Effector CD8-positive, alpha-beta T cell (primary cell): ENCODE measurements at places on chromosomes 12 and 14.
A peak's percentile ranks its signal among the peaks of the same experiment; 100 is the strongest.

DNA sequence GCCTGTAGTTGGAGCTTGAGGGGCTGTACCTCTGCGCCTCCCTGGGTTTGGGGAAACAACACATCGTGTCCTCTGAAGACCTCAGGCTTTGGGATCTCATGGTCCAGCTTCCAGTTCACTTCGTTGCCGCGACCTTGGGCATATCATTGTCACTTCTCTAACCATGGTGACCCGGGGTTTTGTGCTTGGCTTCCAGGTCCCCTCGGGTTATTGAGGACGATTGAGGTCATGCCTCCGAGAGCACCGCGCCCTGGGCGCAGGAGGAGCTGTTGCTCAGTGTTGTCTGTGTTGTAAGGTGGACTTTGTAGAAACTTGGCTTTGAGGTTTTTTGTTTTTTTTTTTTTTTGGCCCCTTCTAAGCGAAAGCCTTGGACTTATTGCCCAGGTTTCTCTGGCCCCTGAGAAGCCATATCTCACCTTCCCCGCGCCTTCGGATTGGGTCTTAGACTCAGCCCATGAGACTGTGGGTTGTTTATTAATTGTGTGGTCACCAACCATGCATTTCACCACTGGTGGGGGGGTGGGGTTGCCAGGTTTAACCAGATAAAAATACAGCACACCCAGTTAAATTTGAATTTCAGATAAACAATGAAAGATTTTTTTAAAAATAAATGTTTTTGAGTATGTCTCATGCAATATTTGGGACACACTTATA lies 2.6 kb downstream of the BCL7A start:
- DNase-seq: no peak

DNA sequence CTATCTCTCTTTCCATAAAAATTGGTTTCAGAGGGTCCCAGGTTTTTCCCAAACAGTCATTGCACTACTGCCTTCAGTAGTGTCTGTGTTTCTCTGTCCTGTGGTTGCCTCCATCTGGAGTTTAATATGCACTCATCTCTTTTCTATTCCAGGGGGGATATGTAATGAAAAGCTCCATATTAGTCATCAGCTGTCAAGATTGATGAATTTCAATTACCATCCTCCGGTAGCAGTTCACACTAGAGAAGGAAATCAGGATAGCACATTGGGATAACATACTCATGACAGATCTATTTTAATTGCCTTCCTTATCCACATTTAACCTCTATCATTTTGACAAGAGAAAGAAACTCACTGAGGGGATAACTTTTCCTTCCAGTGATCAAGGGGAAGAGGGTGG lies 589.0 kb upstream of the SEL1L start:
- DNase-seq: no peak

DNA sequence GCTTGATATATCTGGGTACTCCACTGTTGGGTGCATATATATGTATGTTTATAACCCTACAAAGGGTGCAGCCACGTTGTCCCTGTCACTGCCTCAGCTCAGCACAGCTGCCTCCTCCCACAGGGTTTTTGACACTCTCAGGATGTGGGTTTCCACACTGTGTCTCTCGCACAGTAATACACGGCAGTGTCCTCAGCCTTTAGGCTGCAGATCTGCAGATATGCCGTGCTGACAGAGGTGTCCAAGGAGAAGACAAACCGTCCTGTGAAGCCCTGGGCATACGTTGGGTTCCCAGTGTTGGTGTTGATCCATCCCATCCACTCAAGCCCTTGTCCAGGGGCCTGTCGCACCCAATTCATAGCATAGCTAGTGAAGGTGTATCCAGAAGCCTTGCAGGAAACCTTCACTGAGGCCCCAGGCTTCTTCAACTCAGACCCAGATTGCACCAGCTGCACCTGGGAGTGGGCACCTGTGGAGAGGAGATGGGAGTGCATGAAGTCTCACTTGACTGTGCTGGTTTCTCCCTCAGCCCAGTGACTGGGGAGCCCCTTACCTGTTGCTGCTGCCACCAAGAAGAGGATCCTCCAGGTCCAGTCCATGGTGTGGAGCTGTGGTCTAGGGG lies 498.7 kb downstream of the TMEM121 start:
- no peak for DNase-seq

GRCh38 chr14:75702616-75703261 lies 41.7 kb downstream of the TTLL5 start:
- no peak for DNase-seq

GRCh38 chr14:29062466-29062865 lies 295.9 kb downstream of the FOXG1 start:
- DNase-seq: no peak

GRCh38 chr12:93957168-93957567 lies 191.2 kb upstream of the PLXNC1 start:
- no peak for DNase-seq

DNA sequence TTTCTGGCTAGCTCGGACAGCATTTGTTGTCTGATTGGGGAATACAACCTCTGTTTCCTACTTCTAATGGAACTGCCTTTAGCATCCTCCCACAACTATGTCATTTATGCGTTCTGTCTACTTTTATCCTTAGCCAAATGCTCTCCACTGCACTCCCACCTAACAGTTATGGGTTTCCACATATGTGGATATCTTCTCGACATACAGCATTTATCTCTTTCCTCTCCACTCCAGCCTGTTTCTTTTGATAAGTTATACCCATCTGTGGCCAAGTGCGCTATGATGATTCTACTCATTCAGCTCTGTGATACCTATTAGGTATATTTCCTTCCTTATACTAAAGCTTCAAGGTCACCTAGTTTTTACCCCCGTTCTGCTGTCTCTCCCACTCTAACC lies 122.2 kb upstream of the NAP1L1 start:
- DNase-seq: no peak

DNA sequence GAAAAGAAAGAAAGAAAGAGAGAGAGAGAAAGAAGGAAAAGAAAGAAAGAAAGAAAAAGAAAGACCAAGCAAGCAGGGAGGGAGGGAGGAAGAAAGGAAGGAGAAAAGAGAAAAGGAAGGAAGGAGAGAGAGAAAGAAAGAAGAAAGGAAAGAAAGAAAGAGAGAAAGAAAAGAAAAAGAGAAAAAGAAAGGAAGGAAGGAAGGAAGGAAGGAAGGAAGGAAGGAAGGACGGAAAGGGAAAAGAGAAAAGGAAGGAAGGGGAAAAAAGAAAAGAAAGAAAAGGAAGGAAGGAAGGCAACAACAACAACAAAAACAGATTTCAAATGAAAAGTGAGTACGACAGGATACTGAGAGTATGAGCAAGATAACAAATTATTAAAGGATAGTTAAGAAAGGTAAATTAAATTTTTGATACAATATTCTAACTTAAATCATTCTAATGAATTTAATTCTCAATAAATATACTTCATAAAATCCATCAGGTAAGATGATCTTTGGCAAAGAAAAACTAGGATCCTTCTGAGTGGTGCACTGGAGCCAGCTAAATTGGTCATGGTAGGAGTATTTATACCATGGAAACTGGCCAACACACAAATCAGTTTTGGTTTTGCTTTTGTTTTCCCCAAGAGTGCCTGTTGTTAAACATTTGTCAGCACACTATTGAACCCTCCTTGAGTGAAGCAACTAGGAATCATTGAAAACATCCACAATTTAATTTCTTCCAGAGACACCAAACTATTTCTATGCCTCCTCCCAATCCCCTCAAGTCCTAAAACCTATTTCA lies 56.1 kb upstream of the DYRK2 start:
- no peak for DNase-seq

DNA sequence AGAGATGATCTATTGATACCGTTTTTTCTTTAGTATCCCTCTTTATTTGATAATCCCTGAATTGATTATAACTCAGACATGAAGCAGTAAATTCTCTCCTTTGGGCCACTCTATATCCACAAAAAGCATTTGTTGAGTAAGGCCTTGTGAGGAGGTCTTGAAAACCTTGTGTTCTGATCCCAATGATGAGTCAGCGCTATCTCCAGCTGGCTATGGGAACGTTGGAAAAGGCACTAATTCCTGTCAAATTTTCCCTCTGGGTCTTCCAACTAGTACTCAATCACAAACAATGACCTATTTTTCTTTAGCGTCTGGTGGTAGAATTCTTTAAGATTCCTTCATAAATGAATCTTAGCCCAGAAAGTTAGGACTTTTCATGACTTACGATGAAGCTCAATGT lies 168.4 kb upstream of the LRIG3 start:
- DNase-seq: no peak

GRCh38 chr14:94461526-94462218 lies 9.1 kb upstream of the SERPINA11 start:
- no peak for DNase-seq

GRCh38 chr12:11814374-11814773 lies 164.9 kb downstream of the ETV6 start:
- DNase-seq: no peak

DNA sequence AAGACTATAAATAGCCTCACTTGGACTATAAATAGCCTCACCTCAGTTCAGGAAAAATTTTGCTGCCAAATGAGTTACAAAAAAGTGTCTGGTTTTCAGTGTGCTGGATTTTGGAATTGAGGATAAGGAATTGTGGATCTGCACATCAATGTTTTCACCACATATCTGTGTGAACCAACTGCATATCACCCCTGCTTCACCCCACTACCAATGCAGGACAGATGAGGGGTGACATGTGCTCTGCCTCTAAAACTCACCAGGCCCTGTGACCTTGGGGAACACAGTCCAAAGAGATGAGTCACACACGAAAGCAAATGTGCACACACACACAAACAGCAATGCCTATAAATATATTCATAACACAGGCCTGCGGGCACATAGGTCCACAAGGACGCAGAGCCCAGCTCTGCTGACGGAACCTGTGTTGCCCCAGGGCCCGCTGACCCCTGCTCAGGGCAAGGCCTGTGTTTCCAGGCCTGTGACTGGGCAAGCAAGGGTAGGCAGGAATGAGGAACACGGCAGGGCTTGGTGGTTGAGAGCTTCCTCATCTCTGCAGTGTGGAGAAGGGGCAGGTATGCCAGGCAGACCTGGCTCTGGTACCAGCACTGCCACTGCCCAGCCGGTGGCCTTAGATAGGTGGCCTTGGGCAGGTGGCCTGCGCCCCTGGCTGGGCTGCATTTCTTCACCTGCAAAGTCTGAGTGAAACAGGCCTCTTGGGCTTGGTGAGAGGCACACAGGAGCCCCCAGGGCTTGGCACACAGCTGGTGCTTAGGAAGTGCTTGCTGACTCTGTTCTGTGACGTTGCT lies 82.4 kb downstream of the ARL6IP4 start:
- DNase-seq: no peak

GRCh38 chr14:67650694-67651093 lies 23.7 kb downstream of the VTI1B start:
- DNase-seq: no peak

DNA sequence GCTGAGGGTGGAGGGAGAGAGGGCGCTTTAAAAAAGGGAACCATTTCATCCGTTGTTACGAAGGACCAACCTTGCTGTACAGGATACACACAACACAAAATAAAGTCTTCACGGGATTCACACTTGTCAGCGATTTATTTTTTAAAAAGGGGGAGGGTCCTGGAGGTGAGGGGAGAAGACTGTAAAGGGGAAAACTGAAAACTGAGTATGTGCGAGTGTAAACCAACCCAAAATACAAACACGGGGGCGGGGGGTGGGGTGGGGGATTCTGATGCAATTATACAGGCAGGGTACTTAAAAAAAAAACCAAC lies 499 bp upstream of the PRKAG1 start:
- DNase-seq: no peak

DNA sequence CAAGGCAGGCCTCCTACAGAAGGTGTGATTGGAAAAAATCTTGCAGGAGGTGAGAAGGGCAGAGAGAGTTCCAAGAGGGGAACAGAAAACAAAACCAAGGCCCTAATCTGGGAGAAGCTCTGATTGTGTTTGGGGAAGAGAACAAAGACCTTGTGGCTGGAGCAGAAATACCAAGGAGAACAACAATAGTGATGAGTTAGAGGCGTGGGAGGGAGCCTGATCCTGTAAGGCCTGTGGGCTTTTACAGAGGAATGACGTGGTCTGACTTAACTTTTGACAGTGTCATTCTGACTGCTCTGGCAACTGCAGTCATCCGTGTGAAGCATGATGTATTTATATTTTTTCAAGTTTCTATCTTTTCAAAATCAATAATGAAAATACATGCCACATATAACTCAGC lies 200.6 kb downstream of the ANO4 start:
- no peak for DNase-seq

DNA sequence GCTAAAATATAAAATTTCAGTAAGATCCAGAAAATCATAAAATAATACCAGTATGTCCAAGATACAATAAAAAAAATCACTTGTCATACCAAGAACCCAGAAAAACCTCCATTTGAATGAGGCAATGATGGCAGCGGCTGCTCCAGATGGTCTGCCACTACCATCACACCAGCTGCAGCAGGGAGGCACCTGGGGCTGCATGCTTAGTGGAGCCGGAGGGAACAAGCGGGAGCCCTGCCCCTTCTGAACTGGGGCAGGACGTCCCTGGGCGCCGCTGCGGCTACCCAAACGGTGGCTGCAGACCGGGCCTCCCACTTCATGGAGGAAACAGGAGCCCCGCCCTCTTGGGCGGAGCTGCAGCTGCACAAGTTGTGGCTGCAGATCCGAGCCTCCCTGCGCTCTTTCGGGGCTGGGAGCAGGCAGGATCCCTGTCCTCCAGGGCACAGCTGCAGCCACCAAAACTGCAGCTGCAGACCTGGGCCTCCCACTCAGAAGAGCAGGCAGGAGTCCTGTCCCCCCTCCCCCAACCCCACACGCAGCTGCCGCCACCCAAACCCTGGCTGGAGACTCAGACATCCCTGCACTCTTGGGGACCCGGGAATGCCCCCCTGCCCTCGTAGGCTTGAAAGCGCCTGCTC lies 36.1 kb upstream of the OR5AU1 start:
- peak; percentile 36 for DNase-seq

DNA sequence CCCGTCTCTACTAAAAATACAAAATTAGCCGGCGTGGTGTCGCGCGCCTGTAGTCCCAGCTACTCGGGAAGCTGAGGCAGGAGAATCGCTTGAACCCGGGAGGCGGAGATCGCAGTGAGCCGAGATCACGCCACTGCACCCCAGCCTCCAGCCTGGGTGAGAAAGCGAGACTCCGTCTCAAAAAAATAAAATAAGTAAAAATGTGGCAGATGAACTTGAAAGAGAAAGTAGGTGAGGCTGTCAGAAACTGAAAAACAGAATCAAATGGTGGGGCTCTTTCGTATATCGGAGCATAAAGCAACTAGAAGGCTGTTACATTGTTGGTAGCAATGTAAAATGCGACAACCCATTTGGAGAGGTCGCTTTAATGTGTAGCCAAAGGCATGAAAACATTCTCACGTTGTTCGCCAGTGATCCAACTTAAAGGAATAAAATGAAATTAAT lies 767 bp upstream of the CCNT1 start:
- DNase-seq: no peak
